ENCODE measurements at places on chromosomes 7 and 10.

DNA sequence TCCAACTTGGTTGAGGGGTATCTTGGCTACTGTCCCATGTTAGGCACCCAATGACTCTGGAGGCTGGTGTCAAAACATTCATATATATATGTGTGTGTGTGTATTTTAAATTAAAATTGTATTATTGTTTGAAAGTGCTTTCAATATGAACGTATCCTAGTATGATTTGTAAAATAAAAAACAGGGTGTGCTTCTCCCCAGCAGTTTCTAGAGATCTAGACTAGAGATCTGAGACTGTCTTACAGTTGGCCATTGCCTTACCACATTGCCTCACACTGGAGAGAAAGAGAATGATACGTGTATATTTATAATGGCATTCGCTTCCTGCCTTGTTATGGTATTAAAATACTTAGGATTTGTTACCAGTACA, 1.2 kb downstream of the BAG3 start:
- peak; percentile 3 for DNase-seq

DNA sequence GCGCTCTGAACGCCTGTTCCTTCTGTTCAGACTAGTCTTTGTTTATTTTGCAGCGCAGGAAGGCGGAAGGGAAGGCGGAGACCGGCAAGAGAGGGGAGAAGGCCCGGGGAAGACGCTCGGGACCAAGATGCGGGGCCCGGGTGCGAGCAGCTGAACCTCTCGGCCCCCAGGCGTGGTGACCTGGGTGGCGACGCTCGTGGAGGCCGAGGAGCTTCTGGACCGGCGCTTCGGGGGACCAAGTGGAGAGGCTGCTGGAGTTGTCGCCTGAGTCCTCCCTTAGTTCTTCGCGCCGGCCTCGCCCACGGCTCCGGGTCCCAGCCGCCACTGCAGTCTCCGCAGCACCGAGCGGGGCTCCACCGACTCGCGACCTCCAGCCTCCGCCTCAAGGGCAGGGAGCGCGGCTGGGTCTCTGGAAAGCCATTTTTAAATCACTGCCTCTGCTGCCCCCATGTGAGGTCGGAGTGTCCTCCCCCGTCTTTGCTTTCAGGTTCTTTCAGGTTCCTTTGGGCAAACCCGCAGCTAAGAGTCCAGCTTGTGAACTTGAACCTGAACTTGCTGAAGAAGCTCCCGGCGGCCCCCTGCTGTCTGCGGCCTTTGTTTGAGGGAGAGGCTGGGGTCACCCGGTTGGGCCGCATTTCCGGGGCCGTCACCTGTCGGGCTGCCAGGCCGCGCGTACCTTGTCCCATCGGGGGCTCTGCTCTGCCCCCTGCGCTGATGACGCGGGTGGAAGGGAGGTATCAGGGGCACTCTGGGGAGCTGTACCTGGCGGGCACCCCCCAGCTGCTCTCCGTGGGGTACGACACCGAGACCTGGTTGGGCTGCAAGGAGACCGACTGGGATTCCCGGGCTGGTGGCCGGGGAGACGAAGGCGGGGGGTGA, 136.0 kb downstream of the KIF20B start:
- no peak for DNase-seq

DNA sequence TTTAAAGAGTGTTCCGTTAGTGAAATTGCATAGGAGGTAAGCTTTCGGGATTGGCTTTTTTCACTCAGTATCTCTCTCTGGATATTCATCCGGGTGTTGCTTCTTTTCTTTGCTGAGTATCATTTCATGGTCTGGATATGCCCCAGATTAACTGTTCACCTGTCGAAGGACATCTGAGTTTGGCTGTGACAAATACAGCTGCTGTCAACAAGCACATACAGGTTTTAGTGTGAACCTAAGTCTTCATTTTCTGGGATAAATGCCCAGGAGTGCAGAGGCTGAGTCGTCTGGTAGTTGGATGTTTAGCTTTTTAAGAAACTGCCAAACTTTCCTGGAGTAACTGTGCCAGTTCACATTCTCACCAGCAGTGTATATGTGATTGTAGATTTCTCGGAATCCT, 5.6 kb downstream of the DOCK1 start:
- no peak for DNase-seq

- DNase-seq = no peak
These were observed 61.1 kb upstream of the C10orf90 start for GRCh38 chr10:126731610-126731990.

DNA sequence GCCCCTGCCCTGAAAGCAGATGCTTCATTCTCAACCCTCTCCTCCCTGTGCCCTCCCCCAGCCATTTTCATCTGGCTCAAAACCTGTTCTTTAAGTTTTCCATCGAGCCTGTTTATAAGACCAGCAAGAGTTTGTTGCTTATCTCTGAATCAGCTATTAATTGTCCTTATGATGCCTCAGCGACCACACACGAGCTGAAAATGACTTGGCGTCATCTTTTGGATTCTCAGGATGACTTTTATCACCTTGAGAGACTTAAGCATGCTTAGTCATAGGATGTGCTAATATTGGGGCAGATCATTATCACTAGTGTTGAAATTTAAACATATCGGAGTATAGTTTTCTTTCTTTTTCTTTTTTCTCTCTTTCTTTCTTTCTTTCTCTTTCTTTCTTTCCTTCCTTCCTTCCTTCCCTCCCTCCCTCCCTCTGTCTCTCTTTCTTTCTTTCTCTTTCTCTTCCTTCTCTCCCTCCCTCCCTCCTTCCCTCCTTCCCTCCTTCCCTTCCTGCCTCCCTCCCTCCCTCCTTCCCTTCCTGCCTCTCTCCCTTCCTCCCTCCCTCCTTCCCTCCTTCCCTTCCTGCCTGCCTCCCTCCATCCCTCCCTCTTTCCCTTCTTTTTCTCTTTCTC, 184.5 kb downstream of the PHTF2 start:
- no peak for DNase-seq

GRCh38 chr7:133797818-133798520, 329.2 kb upstream of the LRGUK start:
- no peak for DNase-seq

- DNase-seq = no peak
These were observed 19.6 kb downstream of the RAB19 start for GRCh38 chr7:140423501-140423900.

DNA sequence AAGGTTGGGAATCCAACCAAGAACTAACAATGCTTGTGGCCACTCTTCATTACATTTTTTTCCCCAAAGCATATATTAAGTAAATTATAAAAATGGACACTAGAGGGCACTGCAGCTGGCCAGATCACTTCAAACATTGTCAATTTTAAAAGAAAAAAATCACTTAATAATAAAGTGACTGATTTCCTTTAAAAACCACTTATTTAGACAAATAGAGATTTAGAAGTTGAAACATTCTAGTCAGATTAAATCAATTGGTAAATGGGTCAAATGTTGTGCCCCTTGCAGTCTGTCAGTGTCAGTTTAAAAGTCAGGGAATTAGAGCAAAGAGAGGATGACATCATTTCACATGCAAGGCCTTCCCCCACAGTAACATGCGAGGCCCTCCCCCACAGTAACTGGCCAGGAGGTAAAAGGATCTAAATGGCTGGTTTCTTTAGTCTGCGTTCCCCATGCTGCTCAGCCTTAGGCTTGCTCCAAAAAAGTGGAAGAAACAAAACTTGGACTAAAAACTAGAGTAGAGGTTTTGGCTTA, 177.9 kb downstream of the SKAP2 start:
- peak; percentile 76 for DNase-seq

GRCh38 chr7:103499976-103500375, 54.0 kb upstream of the SLC26A5 start:
- DNase-seq = no peak

DNA sequence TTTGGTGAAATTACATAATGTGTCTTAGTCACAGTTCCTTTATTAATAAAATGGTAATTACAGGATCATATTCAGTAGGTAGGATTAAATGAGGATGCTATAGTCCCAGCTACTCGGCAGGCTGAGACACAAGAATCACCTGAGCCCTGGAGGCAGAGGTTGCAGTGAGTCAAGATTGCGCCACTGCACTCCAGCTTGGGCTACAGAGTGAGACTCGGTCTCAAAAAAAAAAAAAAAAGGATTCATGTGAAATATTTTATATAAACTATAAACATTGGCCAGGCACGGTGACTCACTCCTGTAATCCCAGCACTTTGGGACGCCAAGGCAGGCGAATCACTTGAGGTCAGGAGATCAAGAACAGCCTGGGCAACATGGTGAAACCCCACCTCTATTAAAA, 197.9 kb downstream of the IMMP2L start:
- DNase-seq = no peak

DNA sequence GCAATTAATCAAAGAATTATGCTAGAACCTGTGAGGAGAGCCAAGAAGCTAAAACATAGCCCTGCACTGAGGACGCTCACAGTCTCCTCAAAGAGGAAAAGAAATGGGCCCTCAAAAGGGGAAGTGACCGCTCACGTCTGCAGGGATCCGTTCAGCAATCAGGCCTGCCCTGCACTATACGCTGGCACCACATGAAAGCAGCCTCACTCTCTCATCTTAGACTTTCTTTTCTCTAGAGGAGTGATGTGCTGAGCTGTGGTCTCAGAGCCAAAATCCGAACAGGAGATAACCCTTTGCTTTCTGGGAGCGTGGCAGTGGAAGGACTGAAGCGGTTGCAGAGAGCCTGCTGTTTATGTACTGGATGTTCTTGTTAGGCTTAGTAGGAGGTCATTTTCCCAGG, 6.3 kb upstream of the IL2RA start:
- no peak for DNase-seq

DNA sequence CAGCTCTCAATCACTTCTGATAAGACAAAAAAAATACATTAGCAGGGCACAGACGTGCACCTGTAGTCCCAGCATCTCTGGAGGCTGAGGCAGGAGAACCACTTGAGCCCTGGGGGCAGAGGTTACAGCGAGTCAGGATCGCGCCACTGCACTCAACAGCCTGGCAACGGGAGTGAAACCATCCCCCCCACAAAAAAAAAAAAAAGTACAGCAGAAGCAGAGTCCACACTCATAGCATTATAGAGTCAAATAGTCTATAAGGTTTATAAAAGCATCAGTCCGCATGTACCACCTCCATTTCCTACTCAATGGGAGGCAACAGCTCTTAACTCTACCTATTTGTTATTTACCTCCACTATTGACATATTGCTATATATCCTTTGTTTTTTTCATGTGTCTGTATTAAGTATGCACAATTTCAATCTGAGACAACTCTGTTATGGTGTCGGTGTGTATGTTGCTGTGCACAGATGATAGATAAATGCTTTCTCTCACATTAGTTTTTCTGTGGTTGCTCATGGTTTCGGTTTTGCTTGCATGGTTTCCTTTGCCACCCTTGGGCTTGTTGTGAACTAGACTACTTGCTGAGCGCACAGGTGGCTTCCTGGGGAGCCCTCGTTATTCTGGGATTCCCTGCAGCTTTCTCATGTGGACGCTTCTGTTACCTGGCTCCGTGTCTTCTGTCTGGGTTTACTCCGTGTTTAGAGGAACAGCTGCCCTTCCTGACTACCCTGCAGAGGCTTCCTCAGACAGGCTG, 40.4 kb downstream of the PROSER2 start:
- DNase-seq = no peak

DNA sequence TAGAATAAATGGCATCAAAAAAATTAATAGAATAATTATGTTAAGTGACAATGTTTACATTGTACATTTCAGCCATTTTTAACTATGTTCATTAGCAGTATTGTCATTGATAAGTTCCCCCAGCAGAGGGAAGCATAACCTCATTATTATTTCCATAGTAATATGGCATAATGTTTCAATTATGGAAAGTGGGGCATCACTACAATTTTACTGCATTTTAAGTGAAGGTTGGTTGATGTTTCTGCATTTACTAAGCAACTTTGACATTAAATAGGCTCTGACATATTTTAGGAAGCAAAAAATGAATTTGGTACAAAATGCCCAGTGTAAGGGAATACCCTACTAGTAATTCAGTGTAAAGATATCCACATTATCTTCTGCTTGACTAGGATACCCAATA, 218.3 kb downstream of the SEMA3A start:
- DNase-seq = peak; percentile 66

GRCh38 chr10:104376784-104377300, 23.2 kb downstream of the CFAP58 start:
- no peak for DNase-seq

DNA sequence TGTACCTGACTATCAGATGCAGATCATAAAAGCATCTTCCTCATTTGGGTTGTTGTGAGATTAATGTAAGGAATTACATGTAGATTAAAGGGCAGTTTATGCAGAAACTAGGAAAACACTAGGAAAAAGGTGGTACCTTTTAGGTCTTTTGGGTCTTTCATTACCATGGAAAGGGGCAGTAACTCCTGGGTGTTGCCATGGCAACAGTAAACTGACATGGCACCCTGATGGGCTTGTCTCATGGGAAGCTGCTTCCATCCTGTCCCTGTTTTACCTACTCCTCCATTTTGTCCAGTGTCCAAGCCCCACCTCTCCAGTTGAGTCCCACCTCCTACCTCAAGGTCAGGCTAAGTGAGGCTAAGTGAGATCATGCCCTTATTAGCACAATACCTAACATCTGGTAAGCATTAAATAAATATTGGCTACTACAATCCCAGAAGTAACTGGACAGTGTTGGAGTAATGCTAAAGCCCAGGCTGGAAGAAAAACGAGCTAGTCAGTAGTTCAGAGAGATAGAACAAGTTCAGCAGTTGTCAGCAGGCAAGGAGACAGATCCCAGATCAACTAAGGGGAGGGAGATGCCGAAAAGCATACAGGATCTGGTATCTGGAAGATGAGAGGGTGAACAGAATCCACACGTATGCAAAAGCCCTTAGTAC, 240.0 kb upstream of the AUTS2 start:
- no peak for DNase-seq

DNA sequence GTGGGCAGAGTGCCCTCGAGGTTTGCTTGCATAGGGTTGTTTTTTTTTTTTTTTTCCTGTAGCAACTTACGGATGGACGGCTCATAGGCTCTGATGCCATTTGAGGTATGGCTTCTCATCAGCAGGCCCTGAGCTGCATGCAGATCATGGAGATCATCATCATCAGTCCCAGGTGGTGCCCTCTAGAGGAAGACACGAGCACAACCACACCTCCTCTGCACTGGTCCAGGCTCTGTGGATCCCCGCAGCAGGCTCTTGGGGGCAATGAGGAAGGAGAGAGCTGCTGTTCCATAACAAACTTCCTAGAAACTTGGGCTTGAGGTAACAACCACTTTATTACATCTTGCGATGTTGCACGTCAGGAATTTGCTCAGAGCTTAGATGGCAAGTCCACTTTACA, 132.7 kb upstream of the CXCL12 start:
- no peak for DNase-seq

DNA sequence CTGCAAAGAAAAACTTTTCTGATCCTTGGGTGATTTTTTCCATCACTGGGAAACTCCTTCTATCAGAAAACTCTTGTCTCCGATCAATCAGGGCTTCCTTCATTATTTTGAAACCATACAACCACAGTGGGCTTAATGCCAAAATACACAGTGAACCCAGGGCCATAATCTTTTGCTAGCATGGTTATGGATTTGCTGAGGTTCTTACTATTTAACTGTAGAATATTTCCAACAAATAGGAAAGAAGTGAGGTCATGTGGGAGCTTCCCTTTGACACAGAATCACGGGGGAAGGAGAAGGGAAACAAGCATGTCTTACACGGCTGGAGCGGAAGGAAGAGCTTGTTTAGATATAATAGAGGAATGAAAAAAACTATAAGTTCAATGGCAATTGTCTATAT, 1241.7 kb downstream of the REEP3 start:
- no peak for DNase-seq

GRCh38 chr7:151043959-151044358, 4.4 kb upstream of the ASIC3 start:
- no peak for DNase-seq

- no peak for DNase-seq
These were observed 13.1 kb upstream of the SLC26A3 start for GRCh38 chr7:107816011-107816566.

Measured in NCI-H446 (cell line).